ENCODE measurements at places on chromosomes 11 and 22.

DNA sequence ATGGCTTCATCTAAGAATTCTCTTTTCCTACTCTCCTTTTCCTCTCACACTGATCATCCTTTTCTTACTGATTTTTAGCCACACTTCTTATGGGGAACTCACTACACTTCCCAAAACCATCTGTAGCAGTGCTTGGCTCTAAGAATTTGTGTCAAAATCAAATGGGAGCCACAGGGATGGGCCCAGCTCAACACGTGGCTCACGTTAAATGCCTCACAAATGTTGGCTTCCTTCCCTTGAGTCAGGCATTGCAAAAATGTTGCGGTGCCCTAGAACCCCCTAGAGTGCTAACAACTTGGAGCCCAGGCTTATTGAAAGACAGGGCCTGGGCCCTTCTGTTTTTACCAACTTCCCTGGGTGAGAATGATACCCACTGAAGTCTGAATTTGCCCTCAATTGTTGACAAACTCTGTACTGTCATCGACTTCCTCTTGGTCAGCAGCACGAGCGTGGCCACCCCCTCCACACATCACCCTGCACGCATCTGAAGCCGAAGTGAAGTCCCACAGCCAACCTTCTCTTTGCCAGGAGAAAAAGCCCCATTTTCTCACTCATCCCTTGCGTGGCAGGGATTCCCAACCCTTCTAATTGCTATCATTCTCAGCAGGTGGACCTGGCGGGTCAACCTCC is 69.7 kb downstream of the ELFN2 start:
- DNase-seq, result no peak

- no peak for DNase-seq
These were observed 104.5 kb downstream of the PDE3B start for GRCh38 chr11:14748090-14748489.

- DNase-seq, result no peak
These were observed 83.8 kb downstream of the CCDC81 start for GRCh38 chr11:86458294-86459001.

DNA sequence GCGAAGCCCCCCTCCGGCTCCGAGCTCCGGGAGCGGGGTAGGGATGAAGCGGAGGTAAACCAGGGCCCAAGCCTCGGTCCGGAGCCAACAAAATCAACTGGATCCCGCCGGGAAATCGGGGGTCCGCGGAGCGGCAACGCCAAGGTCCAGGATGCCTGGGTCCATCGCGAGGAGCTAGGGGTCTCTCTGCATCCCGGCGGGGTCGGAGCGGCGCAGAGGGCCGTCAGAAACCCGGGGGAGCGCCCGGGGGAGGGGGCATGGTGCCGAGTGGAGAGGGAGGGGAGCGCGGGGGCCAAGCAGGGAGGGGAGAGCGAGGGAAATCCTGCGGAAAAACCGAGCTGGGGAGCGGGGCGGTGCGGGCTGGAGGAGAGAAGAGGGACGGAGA is 51.8 kb downstream of the SLC22A12 start:
- no peak for DNase-seq

DNA sequence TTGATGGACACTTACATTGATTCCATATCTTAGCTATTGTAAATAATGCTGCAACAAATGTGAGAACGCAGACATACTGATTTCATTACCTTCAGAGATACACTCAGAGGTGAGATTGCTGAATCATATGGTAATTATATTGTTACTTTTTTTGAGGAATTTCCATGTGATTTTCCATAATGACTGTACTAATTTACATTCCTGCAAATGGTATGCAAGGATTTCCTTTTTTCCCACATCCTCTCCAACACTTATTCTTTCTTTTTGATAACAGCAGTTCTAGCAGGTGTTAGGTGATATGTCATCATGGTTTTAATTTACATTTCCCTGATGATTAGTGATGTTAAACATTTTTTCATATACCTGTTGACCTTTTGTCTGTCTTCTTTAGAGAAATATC is 207.7 kb downstream of the C11orf87 start:
- DNase-seq, result no peak

- no peak for DNase-seq
These were observed 20.8 kb upstream of the PICALM start for GRCh38 chr11:86089659-86090058.

- no peak for DNase-seq
These were observed 2.8 kb downstream of the SIPA1 start for GRCh38 chr11:65640483-65641296.

GRCh38 chr22:24128021-24128420 is 53.3 kb upstream of the SUSD2 start:
- DNase-seq, result no peak

DNA sequence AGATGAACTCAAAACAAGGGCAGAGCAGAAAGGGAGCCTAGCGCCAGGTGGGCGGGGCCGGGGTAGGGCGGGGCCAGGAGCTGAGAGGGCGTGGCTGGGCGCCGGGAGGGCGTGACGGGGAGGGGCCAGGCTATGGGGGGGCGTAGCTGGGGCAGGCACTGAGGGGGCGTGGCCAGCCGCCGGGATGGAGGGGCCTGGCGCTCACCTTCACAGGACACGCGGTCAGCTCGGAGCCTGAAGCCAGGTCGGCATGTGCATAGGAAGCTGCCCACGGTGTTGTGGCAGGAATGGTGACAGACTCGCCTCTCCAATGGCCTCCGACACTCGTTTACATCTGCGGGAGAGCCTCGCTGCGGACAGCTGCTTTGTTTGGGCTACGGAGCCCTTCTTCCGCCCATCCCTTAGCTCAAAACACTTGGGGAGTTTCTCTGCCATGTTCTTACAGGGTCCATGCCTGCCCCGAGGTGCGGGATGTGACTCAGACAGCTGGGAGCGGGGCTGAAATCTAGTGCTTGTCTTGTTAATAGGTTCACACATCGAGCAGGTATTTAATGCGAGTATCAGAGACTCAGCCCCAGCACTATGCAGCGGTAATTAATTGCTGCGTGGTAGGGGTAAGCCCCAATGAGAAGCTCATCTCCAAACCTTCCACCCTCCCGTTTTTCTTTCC is 13.4 kb downstream of the VWCE start:
- DNase-seq, result peak; percentile 82

DNA sequence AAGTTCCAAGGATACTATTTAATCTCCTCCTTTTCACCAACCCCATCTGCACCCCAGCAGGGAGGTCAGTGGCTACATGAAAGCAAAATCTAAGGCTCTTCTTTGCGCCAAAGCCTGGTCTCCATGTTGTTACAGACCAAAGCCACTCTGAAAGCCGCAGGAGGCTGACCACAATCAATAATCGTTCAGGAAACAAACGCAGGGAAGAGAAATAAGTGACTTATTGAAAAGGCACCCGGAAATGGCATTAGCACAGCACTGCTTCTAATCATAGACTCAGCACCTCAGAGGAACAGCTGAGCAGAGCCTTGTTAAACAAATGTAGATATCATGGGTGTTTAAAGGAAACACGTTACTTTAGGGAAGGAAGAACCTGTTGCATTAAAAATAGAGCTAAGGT is 183.9 kb downstream of the KIRREL3 start:
- DNase-seq, result no peak

DNA sequence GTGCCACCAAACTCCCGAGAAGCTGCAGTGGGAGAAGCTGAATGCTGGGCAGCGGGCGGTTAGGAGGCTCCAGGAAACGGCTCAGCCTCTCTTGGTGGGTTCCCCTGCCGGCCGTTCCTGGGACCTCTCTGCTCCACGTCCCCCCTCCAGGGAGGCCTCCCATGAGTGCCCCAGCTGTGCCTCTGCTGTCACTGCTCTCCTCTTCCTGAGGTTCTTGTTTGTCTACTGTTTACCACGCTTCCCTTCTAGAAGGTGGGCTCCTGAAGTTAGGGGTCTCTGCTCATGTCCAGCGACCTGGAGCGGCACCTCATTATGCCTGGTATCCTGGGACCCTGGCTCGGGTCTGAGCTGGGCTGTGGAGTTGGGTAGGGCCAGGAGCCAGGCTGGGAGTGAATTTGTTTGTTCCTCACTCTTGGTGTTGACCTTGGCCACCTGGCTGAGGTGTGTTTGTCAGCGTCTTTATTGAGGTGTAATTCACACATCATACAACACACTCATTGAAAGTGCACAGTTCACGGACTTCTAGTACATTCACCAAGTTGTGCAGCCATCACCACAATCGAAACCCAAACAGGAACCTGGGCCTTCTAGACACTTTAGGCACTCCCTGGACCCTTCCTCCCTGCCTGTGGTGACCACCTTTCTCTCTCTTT is 37.8 kb upstream of the GRAMD4 start:
- no peak for DNase-seq

- DNase-seq, result no peak
These were observed 39.4 kb downstream of the GNB1L start for GRCh38 chr22:19815093-19815822.

Data from RWPE1 (cell line).